Astrocyte (in vitro differentiated cells and primary cell): ENCODE measurements at places on chromosomes 11 and 22.

- no peak for DNase-seq
- H3K36me3 ChIP-seq: no peaks in the 10 kb centered on the region
- H3K4me1 ChIP-seq: peaks cover 8% of the 10 kb centered on the region
- no peak overlapping the region for H3K4me3 ChIP-seq
- peaks cover 4% of the 10 kb centered on the region for H3K27me3 ChIP-seq
Observed at GRCh38 chr11:119506436-119506835, 83.5 kb upstream of the THY1 start.

- H3K27ac ChIP-seq: no peak overlapping the region
- H3K4me3 ChIP-seq: no peak overlapping the region
- no peaks in the 10 kb centered on the region for H3K27me3 ChIP-seq
- peaks cover 39% of the 10 kb centered on the region for H3K4me1 ChIP-seq
Observed at GRCh38 chr11:827146-827896, 398 bp upstream of the CRACR2B start.

GRCh38 chr11:22173532-22173931 lies 19.4 kb upstream of the ANO5 start:
- no peaks in the 10 kb centered on the region for H3K4me1 ChIP-seq
- H3K4me3 ChIP-seq: no peak overlapping the region
- no peaks in the 10 kb centered on the region for H3K27me3 ChIP-seq
- H3K36me3 ChIP-seq: no peaks in the 10 kb centered on the region
- DNase-seq: no peak

DNA sequence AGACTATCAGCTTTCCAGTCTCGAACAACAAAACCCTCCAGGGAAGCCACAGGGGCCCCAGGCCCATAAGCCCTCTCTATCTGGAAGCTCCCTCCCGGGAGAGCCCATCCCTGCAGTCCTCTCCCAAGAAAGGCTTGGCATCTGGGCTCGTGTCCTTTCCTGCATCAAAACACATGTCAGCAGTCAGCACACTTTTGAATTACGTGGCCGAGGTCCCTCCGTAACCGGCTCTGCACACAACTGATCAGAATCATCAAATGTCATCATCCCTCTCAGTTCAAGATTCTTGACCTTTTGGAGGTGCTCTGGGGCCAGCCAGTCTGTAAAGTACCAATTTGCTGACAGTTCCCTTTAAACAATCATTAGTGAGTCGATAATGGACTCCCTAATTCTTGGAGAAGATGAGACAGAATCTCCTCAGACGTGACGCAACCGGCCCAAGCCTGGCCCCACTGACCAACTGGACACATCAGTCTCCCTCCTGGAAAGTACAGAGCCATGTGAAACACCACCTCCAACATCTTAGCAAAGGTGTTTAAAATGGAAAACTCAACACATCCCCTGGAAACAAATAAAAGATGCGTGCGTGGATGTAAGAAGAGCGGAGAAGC lies 33.6 kb downstream of the MAFF start:
- no peak overlapping the region for H3K4me3 ChIP-seq
- no peaks in the 10 kb centered on the region for H3K27me3 ChIP-seq
- no peak for DNase-seq

DNA sequence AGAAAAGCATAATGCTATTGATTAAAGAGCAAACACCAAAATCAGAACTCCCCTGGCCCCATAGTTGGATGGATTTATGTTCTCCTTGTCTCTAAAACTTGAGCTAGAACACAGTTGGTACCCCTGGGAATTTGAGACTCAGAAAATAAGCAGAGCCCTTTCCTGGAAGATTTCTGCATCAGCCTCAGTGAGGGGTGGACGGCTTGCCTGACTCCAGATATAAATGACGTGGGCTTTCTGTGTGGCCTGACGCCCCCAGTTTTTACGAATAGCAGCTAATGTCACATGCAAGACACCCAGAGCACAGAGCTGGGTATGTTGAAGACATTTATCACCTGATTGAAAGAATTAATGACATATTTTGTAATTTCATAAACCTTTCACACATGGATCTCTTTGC lies 130.8 kb downstream of the TRIM29 start:
- H3K4me3 ChIP-seq: no peak overlapping the region
- H3K36me3 ChIP-seq: no peaks in the 10 kb centered on the region
- no peak overlapping the region for H3K27ac ChIP-seq
- DNase-seq: no peak
- H3K27me3 ChIP-seq: peaks cover 14% of the 10 kb centered on the region
- H3K4me1 ChIP-seq: no peaks in the 10 kb centered on the region
